HFFc6 (cell line): ENCODE measurements at places on chromosomes 13 and 19.

DNA sequence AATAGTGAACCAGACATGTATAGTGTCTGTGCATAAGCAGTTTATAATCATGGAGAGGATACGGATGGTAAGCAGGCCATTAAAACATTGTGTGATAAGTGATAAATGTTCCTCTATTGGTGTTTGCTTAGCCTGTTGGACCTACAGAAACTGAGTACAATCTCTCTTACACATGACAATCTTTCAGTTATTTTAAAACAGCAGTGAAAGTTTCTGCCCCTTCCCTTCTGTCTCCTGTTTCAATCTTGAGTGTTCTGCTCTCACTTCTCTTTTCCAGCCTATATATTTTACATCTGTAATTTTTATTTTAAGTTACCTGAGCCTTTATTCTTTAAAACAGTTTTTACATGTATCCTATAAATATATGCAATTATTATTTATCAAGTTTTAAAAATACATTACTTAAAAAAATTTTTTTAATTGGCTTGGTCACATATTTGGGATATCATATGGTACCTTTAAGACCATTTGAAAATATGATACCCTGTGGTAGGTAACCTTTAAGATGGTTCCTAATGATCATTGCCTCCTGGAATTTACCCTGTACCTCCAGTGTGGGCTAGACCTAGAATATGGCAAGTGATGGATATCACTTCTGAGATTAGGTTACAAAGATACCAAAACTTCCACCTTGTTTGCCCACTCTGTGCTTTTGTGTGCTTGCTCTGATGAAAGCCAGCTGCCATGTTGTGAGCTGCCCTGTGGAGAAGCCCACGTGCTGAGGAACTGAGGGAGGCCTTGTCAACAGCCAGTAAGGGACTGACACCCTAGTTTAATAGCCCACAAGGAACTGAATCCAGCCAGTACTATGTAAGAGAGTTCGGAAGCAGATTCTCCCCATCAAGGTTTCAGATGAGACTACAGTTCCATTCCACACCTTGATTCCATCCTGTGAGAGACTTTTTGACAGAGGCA lies 99.3 kb downstream of the DHRS12 start:
- DNase-seq, result no peak

- no peak for DNase-seq
Observed at GRCh38 chr13:99998261-99998660, 16.7 kb downstream of the ZIC2 start.

- no peak for DNase-seq
Observed at GRCh38 chr13:100984085-100984705, 309.6 kb upstream of the TMTC4 start.

DNA sequence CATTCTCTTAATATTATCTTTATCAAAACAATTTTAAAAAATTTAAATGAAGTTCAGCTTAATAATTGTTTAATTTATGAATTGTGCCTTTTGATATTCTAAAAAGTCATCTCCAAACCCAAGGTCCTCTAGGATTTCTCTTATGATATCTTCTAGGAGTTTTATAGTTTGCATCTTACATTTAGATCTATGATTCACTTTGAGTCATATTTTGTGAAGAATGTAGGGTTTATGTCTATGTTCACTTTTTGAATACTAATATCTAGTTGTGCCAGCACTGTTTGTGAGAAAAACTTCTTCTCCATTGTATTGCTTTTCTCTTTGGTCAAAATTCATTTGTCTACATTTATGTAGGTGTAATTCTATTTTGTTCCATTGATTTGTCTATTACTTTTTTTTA lies 1068.4 kb upstream of the SPRY2 start:
- no peak for DNase-seq

GRCh38 chr13:20847296-20847695 lies 55.2 kb downstream of the XPO4 start:
- no peak for DNase-seq

DNA sequence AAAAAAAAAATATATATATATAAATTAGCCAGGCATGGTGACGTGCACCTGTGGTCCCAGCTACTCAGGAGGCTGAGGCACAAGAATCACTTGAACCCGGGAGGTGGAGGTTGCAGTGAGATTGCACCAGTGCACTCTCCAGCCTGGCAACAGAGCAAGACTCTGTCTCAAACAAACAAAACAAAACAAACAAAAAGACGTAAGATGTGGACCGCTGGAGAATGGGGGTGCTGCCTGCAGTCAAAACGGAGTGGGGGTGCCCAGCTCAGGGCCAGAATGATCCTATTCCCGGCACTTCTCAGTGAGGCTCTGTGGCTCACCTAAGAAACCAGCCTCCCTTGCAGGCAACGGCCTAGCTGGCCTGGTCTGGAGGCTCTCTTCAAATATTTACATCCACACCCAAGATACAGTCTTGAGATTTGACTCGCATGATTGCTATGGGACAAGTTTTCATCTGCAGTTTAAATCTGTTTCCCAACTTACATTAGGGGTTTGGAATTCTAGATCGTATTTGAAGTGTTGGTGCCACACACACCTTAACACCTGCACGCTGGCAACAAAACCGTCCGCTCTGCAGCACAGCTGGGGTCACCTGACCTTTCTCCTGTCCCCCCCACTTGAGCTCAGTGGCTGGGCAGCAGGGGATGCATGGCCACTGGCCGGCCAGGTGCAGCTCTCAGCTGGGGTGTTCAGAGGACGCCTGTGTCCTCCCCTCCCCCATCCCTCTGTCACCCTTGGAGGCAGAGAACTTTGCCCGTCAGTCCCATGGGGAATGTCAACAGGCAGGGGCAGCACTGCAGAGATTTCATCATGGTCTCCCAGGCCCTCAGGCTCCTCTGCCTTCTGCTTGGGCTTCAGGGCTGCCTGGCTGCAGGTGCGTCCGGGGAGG lies at the start of gene F7:
Gene F7 (plus strand): TSS at position 760 of the 889 bp plus-strand sequence. CDS start 51 bp downstream, at position 811.
- peak; percentile 27 for DNase-seq

DNA sequence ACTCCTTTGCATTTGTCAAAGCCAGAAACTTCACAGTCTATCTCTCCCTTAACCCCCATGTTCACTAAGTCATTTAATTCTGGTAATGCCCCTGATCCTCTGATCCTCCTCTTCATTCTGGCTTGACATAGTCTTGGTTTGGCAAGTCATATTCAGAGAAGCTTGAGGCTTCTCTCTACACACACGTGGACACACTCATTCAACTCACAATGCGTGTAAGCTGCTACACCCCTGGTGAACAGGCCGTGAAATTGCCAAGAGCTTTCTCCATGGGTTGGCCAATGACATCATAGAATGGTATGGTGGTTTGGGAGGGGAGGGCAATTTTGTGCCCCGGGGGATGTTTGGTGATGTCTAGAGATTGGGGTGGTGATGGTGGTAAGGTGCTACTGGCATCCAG lies 47.9 kb upstream of the FLT1 start:
- DNase-seq, result no peak

- DNase-seq, result no peak
Observed at GRCh38 chr13:34748596-34748995, 193.5 kb upstream of the NBEA start.

- no peak for DNase-seq
Observed at GRCh38 chr13:97495678-97496077, 61.7 kb downstream of the RAP2A start.

DNA sequence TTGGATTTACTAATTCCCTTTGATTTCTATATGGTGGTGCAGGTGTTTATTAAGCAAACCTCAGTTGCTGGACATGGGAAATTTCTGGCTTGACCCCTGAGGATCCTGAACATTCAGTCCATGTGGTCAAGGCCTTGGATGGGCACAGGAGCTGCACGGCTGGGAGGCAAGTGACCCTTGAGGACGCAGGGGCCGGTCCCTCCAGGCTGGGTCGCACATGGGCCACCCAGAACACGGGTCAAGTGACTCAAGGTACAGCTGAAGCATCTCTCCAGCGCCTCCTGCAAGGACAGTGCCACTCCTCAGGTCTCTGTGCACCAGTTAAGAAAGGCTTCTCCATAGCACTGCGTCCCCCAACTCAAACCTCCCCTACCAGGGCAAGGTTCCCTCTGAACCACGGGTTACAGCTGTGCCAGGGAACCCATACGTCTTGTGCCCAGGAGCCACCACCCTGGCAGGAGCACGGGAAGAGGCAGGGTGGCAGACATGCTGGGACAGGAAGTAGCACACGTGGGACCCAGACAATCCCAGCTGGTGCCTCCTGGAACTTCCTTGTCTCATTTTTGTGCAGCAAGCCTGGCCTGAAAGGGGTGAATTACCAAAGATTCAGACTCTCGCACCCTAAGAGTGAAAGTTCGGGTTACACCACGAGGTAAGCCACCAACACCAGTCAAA lies 93.1 kb downstream of the SPACA7 start:
- DNase-seq, result no peak

GRCh38 chr13:77492982-77493381 lies 42.5 kb upstream of the SCEL start:
- DNase-seq, result no peak

DNA sequence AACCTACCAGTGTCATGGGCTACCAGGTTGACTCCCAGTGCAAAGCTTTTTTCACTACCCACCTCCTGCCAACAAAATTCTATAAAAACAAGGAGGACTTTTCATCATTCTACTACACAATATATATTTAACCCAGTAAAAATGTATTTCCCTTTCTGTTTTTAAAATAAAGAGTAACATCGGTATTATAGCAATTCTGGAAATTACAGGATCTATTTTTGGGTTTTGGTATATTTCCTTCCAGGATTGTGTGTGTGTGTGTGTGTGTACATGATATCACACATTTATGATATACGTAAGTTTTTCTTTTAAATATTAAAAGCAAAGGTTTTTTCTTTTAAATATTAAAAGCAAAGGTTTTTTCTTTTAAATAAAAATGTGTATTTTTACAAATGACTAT lies 6.0 kb upstream of the UBL3 start:
- no peak for DNase-seq

- DNase-seq, result peak; percentile 27
Observed at GRCh38 chr19:10085641-10086590, at the start of gene SHFL. TSS of gene SHFL (plus strand) at chr19:10086317. CDS start at chr19:10086428, 111 bp downstream.

- DNase-seq, result no peak
Observed at GRCh38 chr19:12464769-12465168, 19.8 kb downstream of the ZNF709 start.

DNA sequence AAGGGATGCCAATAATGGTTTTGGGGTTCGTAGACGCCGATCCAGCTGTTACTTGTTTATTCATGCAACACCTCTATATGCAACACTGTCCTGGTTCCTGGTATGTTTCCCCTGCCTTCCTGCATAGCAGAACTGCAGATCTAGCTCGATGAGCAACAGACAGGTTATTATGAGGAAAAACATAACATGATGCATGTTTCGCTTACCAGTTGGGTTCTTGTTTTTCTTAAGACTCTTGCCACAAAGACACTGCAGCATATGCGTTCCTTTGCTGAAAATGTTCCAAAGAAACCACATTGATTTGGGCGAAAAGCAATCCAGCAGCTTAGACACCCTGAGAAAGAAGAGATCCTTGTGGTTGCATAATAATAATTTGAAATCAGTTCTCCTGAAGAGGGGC lies 583 bp downstream of the FGF14 start:
- DNase-seq, result no peak

- no peak for DNase-seq
Observed at GRCh38 chr13:89686171-89686570, 1661.3 kb upstream of the MIR17HG start.

- no peak for DNase-seq
Observed at GRCh38 chr13:30819136-30819888, 84.0 kb downstream of the ALOX5AP start.

DNA sequence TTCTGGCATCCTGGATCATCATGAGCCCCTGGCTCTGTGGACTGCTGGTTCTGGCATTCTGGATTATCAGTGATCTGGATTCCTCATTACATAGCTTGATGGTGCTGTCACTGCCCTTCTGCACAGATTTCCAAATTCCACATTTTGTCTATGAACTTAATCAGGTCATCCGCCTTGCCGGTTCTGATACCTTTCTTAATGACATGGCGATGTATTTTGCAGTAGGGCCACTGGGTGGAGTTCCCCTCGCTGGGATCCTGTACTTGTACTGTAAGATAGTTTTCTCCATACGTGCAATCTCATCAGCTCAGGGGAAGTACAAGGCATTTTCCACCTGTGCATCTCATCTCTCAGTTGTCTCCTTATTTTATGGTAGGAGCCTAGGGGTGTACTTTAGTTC lies 24.4 kb upstream of the OR7C2 start:
- no peak for DNase-seq

- DNase-seq, result no peak
Observed at GRCh38 chr19:5255602-5256231, 84.9 kb downstream of the PTPRS start.

DNA sequence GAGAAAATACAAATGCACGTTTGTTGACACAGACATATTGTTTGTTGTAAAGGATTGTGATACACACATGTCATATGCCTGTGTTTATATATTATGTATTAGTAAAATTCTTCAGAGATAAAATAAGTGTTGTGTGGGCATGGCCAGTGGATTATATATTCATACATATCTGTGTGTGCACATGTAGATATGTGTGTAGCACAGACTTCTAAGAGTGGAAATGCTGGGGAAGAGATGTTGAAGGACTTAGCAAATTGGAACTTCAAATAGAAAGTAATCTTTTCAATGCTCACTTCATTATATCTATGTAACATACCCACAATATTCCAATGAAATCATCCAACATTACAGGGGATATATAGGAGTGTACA lies 413.2 kb downstream of the LMO7 start:
- DNase-seq, result no peak

GRCh38 chr19:13022111-13022858 lies 27.0 kb downstream of the NFIX start:
- peak; percentile 37 for DNase-seq

DNA sequence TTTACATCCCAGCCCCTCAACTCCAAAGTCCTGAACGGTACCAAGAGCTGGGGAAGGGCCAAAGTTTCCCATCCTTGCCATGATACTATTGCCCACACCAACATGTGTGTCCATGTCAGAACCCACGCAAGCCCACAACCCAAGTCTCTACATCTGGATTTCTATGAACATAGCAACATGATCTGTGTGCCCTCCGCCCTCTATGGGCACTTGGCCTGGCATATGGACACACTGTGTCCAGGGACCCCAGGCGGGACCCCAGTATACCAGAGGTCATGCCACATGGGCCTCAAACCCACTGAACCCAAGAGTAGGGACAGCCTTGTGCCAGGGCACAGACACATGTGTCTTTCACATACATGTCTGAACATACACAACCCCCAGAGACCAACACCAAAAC lies 2.0 kb downstream of the LRFN1 start:
- DNase-seq, result no peak

- DNase-seq, result no peak
Observed at GRCh38 chr19:3025549-3025886, 3.6 kb downstream of the TLE2 start.

- no peak for DNase-seq
Observed at GRCh38 chr19:42323473-42323851, 2.0 kb upstream of the MEGF8 start.

- peak; percentile 43 for DNase-seq
Observed at GRCh38 chr19:34639491-34640085, 37.4 kb downstream of the SCGB2B2 start.

GRCh38 chr13:59690857-59691500 lies 472.7 kb downstream of the DIAPH3 start:
- DNase-seq, result peak; percentile 29
